ENCODE measurements at places on chromosomes 2 and 18.

DNA sequence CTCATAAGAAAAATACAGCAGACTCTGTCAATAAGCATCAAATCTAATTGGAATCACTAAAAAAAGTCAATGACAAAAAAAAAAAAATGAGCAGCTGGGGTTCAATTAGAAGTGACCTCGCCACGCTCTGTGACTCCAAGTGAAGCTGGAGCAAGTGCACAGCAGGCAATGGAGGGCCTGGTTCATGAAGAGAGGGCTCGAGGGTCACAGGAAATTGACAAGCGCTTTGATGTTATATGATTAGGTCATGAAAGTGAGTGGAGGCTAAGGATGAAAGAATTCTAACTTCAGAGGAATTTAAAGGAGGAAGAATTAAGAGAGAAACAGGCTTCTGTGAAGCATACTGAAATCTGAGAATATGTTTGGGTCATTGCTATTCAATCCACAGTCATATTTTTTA lies 85.4 kb upstream of the TMEM18 start:
- no peak for DNase-seq

DNA sequence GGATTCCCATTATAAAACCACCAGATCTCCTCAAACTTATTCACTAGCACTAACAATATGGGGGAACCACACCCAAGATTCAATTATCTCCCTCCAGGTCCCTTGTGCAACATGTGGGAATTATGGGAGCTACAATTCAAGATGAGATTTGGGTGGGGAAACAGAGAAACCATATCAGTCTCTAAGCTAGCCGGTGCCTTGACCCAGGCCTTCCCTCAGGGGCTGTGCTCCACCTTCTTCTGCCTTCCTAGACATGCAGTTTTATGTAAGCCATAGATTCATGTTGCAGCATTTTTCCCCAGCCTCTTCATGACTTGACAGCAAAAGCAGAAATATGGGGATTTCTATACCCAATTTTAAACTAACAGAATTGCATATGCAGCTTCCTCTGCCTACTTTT lies 559.2 kb downstream of the TNS1 start:
- DNase-seq: no peak

GRCh38 chr2:55301277-55301676 lies 32.2 kb upstream of the MTIF2 start:
- no peak for DNase-seq

DNA sequence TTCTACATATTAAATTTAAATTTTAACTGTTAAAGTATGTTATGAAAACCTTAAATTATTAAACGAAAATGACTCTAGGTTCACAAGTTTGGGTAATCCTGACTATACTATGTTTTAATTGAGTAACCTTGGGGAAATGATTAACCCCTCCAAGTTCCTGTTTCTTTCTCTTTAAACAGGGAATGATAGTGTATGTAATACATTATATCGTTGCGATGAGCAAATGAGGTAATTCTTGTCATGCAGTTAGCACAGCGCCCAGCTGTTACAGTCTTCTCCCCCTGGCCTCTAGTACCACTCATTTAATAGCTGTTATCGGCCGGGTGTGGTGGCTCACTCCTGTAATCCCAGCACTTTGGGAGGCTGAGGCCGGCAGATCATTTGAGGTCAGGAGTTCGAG lies 80.4 kb downstream of the MTA3 start:
- DNase-seq: no peak

DNA sequence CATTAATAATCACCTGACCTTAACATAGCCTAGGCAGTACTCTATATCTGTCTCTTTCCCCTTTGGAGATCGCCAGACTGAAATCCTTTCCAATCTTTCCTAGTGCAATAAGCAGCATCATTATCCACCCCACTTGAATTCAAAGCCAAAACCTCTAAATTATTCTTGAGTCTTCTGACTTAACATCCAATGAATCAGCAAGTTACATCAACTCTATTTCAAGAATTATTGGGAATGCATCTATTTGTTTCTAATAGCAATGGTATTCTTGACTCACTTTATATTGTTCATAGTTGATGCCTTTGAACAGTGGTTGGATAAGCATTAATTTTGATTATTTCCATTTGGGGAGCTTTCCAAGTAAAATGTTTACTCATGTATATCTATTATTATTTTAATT lies 144.8 kb downstream of the ZNF804A start:
- no peak for DNase-seq

- DNase-seq: no peak
Measured at GRCh38 chr18:64806691-64807090, 657.8 kb upstream of the LINC00305 start.

- DNase-seq: no peak
Measured at GRCh38 chr2:143217512-143218115, 88.4 kb downstream of the ARHGAP15 start.

DNA sequence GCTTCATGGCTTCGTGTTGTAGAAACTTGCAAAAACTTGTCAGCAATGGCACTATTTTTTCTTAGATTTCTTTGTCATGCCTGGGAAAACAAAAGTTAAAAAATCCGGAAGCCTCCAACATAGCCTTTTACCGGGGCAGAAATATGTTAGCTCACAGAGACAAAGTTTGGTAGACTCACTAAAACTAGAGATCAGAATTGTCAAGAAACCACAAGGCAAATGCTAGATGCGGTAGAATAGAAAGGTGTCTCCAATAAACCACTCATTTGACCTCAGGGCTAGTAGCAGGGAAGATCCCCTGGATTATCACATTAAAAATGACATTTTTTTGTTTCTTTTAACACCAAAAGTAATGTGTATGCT lies 405 bp downstream of the CASP10 start:
- DNase-seq: no peak

GRCh38 chr18:52652391-52652790 lies 312.4 kb downstream of the DCC start:
- DNase-seq: no peak

Measured in stimulated activated CD8-positive, alpha-beta memory T cell treated with anti-CD3 and anti-CD28 coated beads, Interleukin-7, amount 100 ng/mL, for 24 hours (primary cell).